Substantia nigra (tissue), 51 donors: ENCODE measurements at places on chromosomes 6 and 20.

DNA sequence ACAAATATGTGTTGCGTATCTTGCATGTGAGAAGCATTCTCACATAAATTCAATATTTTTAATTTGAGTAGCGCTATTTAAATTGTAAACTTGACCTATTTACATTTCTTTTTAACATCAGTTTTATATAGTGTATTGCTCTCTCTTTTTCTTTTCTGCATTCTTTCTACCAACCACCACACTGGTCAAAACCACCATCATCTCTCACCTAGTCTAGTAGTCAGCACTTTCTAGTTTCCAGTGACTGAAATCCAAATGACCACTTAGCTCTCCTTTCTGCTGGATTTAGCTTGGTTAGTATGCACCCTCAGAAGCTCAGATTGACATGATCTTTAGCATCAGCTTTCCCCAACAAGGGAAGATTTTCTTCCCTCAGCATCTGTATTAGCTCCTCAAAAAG is 73.2 kb upstream of the HCRTR2 start:
- no peak for DNase-seq

GRCh38 chr6:34817446-34817845 is 25.6 kb downstream of the BLTP3A start:
- no peak for DNase-seq

- no peak for DNase-seq
These were observed 2.4 kb upstream of the CST1 start for GRCh38 chr20:23753194-23753548.

GRCh38 chr6:153989989-153990388 is 49.1 kb upstream of the OPRM1 start:
- DNase-seq = no peak

DNA sequence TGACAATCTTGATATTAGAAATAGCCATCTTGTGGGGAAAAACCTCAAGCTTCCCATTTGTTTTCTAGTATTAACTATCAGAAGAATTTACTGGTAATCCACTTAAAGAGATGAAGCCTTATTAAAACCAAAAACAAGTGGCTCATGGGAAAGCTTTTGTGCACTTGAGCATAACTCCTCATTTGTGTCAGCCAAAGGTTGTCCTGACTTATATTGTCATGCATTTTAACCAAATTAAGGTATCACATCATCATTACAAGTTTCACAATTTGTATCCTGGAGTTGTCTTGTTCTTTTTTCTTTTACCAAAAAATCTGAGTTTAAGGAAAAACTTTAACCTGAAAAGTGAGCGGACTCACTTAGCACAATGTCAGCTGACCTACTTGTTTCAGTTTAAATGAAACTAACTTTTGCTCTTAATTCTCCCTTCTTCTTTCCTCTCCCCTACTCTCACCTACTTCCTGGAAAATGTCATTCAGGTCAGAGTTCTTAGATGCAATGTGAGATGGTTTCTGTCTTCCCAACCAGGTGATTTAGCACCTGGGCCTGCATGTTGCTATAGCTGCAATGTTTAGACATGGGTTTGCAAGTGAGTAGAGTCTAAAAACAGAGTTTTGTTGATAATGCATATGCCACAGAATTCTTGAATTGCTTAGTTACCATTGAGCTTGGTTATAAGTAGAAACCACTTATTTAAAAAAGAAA is 82.8 kb downstream of the TNFAIP3 start:
- no peak for DNase-seq

- no peak for DNase-seq
These were observed 52.0 kb upstream of the SMOC2 start for GRCh38 chr6:168388641-168389633.

GRCh38 chr6:154842833-154843232 is 109.6 kb downstream of the SCAF8 start:
- DNase-seq = no peak
